ENCODE measurements at places on chromosomes 3 and 15.

DNA sequence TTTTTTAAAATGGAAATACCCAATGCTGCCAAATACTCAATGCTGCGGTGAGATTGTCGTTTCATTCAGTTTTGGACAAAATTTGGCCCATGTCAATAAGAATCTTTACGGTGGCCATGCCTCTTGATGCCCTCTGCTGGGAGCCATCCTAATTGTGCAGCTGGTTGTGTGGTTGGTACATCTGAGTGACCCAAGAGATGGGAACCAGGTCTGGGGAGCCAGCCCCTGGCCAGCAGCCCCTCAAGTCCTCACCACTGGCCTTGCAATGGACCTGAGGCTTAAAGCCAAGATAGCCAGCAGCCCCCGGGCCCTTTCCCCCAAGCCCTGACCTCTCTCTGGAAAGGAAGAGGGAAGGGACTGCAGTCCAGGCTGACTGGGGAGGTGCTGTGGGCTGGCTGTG is 36.4 kb upstream of the ESYT3 start:
- no peak for DNase-seq

DNA sequence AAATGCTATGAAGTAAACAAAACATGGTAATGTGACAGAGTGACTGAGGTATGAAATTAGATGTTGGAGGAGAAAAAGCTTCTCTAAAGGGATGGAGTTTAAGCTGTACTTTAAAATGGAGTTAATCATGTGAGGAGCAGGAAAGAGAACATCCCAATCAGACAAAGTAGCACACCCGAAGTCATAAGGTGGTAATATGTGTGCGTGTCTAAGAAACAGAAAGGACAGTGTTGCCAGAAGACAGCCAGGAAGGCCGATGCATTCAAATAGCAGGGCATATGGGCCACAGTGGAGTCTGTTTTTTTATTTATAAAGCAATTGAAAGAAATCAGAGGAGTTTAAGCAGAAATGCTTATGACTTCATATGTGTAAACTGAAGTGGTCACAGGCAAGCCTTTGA is 376.3 kb downstream of the NLGN1 start:
- DNase-seq, result no peak

DNA sequence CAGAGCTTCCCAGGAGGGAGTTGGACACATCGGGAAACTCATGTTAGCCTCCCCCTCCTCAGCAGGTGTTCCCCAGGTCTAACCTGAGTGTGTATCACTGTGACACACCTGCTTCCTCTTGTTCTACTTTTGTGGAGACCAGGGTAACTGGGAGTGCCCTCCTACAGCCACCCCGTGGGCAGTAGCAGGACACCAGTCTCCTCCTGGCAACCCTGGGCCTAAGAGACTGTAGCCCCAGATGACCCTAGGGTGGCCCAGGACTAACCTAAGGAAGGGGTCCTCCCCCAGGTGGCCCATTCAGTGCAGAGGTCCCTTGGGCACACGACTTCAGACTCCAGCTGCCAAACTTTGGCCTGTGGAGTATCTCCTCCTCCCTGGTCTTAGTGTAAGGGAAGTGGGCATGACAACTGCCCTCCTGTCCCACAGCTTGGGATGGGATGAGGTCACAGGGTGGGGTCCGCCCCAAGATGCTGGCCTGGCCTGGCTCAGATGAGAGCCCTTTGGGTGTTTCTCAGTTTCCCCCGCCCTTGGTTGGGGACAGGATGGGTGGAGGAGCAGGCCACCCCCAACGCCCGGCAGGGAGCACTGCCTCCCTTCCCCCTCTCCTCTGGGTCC is 4.8 kb downstream of the CSK start:
- no peak for DNase-seq

DNA sequence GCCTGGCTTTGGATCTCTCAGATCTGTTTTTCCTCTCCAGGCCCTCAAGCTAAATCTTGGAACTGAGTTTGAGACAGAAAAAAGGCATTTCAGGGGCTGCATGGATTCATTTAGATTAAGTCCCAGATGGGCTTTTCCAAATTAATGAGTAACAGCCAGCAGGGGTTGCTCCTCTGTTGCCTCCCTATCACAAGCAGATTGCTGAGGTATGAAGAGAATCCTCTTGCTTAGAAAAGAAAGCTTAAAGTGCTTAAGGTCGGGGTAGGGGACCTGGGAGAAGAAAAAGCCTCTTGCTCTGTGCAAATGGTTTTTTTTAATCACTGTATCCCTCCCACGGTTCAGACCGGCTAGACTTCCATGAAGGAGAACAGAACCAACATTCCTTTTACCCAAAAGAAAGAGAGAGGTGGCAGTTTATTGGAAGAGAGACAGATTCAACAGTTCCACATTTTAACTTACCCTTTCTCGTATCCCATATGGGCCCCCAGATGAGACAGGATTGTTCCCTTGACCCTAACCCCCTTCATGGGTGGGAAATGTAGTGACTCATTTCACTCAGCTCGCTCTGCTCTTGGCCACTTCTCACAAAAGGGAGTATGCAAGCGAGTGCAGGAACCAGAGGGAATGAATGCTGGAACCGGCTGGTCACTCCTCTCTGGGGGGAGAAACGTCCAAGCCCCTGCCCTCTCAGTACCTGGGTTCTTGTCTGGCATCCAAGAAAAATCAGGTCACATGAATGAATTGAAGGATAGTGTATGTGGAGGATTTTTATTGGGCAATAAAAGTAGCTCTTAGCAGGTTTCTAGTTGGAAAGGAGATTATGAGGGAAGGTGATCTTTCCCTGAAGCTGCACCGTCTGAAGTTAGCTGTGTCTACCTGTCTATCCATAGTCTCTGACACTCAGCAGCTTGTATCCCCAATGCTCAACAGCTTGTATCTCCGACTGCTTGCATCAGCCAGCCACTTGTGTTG is 745.2 kb downstream of the SI start:
- no peak for DNase-seq

DNA sequence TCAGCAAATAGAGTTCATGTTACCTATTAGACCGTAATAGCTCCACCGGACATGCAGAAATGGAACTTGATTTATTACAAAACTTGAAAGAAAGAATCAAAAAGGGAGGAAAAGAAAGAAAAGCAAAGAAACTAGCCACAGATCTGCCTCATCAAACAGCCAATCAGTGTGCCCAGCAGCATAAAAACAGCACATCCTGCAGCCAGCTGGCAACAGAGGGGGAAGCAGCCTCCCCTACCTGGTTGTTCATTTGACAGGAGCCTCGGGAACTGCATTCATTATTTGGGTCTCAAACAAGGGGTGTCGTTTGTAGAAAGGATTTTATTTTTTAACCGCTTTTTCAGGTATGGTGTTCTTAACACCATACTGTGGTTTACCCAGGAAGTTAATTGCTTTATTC is 181.5 kb upstream of the TOPAZ1 start:
- no peak for DNase-seq

DNA sequence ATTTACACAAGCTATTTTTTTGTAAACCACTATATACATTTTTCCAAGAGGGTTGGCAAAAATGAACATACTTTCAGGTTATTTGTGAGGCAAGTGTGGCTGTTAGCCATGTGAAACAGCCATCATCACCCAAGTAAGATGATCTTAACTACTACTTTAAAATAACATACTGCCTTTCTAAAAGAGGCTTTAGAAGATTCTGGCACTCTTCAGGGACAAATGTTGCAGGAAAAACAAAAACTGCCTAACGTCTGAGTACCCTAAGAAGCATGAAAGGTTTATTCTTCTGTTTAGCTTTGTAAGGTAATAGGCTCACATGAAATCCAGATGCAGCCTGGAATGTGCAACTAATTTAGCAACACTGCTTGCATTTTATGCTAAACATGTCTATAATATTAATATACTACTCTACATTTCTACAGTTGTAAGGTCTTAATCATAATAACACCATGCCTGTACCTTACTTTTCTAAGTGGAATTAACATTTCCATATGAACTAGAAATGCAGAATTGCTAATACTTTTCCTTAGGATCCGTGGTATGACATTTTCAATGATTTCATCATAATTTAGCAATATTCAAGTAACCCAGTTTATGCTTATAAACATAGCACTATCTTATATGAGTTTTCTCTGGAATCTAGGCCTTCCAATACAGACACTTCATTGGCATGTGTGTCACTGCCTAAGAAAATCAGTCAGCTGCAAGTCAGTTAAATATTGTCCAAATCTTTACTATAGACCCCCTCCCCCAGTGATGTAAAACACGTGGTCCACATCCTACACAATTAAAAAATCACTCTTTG is 4.5 kb upstream of the LSAMP start:
- DNase-seq, result no peak

- DNase-seq, result no peak
Measured at GRCh38 chr15:88241060-88241459, 15.5 kb downstream of the NTRK3 start.

DNA sequence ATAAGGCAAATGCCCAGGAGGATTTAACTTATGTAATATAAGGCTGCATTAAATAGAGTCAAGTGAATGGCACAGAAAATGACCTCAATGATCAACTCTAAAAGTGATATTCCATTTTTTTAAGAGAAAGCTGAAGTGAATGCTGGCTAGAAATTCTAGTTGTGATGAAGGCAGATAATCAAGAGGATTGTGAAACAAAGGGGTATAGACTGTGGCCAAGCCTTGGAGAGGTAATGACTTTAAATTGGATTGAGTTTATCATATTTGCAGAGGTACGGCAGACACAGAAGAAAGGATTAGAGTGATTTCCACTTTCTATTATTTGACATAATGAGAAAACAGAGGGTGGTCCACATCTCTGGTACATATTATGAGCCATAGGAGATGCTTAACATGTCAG is 269.2 kb downstream of the MECOM start:
- no peak for DNase-seq

- no peak for DNase-seq
Measured at GRCh38 chr3:126992776-126993175, 9.9 kb downstream of the PLXNA1 start.

DNA sequence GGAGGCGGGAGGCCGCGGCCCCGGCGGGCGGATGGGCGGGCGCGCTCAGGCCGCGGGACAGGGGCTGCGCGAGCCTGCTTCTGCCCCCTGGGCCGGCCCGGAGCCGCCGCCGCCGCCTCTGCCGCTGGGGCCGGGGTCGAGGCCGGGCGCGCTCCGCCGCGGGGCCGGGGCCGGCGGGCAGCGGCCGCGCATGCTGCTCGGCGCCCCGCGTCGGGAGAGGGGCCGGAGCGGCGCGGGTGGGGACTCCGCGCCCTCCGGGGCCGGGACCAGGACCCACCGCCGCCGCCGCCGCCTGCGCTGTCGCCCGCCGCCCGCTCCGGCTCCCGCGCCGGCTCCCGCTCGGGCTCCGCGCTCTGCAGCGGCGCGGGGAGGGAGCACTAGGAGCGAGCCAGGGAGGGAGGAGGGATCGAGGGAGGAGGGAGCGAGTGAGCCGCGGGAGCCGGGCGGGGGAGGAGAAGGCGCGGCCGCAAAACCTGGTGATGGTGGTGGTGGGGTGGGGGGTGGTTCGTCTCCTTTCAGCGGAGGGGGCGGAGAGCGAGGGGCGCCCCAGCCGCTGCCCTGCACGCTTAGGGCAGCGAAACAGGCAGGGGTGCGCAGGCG is at the start of gene LINGO1:
TSS of gene LINGO1 (minus strand) at position 379 of the 600 bp plus-strand sequence. CDS start 597 bp downstream, outside the sequence.
- no peak for DNase-seq

DNA sequence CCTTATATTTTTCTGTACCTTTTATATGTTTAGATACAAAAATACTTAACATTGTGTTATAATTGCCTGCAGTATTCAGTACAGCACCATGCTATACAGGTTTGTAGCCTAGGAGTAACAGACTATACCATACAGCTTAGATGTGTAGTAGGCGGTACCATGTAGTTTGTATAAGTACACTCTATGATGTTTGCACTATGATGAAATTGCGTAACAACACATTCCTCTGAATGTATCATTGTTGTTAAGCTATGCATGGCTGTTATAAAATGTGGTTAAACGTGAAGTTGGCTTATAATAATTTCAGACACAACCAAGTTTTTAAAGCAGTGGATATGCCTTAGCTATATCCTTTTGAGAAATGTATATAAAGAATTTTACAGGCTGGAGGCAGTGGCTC is 328.3 kb downstream of the PLCL2 start:
- DNase-seq, result no peak

GRCh38 chr3:105809208-105809888 is 59.5 kb downstream of the CBLB start:
- no peak for DNase-seq

DNA sequence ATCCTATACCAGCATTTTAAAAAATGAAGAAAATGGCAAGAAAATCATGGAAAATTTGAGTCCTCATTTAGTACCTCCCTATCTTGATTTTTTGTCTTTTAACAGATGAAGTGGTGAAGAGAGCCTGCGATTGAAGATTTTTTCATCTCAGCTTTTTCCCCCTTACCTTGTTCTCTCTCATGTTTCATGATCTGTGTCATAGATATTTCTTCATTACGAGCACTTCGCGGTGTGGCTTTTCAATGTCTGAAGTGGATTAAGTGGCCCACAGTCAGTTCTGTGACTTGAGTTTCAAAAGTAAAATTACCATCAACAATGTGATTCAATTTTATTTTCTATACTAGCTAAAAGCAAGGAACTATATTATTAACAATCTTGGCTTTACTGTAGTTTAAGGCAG is 147.2 kb downstream of the FNDC3B start:
- no peak for DNase-seq

DNA sequence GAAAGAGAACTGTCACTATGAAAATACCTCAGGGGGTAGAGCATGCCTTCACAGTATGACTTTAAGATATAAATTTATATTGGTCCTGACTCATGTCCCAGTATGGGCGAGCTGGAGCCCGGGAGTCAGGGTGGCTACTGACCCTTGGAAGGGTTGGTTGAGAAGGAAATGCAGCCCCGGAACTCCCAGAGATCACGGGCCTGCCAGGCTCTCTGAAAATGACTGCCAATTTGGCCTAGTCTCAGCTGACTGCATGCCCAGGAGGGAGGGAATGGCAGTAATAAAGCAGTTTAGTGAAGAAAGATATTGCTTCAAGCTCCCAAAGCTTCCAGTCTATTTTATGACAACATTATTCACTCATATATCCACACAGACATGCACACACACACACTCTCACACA is 299.0 kb downstream of the NR2F2 start:
- DNase-seq, result no peak

DNA sequence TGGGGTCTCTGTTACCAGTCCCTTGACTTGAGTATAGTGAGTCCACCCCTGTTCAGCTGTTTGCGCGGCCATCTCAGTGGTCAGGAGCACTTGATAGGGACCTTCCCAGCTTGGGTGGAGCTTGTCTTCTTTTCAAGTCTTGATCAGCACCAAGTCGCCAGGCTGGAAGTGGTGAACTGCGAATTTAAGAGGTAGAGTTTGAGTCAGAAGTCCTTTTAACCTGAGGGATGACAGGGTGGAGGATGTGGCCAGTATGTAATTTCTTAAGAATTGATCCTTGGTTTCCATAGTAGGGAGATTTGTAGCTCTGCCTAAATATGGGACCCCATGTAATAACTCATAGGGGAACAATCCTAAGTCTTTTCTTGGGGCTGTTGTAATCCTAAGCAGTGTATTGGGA is 86.3 kb upstream of the XCR1 start:
- DNase-seq, result no peak

GRCh38 chr3:127124120-127124519 is 68.8 kb upstream of the PRR23E start:
- DNase-seq, result no peak

- DNase-seq, result no peak
Measured at GRCh38 chr15:39628144-39628508, 47.2 kb downstream of the THBS1 start.
